ENCODE measurements at places on chromosomes 4 and X.

- no peak for DNase-seq
Observed at GRCh38 chrX:108701633-108702032, 34.7 kb downstream of the IRS4 start.

DNA sequence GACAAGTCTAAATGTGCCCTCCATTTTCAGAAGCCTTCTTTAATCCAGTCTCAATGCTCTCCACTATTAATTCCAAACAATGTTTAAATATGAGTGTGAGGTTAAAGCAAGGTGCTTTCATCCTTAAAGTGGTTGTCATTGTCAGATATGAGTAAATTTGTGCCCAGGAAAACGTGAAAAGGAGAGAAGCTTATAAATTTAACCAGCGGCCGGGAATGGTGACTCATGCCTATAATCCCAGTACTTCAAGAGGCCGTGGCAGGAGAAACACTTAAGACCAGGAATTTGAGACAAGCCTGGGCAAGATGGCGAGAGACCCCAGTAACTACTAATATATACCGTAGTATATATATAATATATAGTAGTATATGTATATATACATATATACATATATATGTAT, 270.0 kb downstream of the ARHGAP24 start:
- no peak for DNase-seq

DNA sequence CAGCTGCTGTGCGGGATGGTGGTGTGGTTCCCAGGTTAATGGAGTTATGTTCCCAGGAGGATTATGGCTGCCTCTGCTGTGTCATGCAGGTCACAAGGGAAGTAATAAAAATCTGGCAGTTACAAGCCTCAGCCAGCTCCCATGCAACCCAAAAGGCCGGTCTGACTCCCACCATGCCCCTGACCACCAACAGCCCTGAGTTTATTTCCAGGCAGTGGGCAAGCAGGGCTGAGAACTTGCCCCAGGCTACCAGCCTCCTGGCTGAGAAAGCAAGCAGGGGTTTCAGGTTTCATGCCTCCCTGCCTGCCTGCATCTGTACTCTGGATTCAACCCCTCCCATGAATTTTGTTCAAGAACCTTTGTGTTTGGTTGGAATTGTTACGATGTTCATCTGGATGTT, 732.7 kb upstream of the POU3F4 start:
- no peak for DNase-seq

- no peak for DNase-seq
Observed at GRCh38 chr4:151035911-151036310, 20.8 kb upstream of the LRBA start.

DNA sequence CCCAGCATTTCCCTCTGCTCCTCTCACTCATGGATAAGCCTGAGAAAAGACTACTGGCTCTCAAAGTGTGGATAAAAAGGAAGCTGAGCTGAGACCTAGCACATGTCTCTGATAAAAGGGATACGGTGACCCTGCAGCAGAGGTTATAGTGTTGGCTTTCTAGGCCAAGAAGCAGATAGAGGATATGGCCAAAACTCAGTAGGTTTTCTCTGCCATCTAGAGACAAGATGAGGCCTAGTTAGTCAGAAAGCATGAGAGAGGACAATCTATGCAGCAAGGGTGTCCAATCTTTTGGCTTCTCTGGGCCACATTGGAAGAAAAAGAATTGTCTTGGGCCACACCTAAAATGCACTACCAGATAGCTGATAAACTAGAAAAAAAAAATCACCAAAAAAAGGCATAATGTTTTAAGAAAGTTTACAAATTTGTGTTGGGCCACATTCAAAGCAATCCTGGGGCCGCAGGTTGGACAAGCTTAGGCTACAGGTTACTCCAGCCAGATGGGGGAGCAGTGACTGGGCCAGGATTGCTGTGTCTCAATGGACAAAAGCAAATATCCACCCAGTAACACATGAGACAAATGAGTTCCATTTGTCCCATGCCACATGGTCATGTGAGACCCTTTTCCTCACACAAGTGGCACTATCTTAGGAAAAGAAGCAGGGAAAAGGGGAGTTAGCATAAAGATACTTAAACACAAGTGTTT, 411.4 kb downstream of the INPP4B start:
- no peak for DNase-seq

DNA sequence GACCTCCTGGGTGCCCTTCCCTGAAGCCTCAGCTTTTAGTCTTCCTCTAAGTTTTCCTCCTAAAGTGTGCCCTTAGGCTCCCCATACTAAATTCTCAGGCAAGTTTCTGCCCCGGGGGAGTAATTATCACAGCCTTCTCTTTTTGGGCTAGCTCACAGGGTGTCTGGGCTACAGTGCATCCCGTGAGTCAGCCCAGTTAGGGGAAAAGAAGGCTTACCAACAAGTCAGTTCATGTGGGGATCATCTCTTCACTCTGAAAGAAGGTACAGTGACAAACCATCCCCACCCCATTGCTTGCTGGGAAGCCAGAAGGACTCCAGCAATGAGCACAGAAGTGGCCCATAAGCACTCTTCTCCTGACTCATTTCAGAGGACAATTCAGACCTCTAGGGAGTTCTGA, 134.7 kb upstream of the FAM9C start:
- DNase-seq: no peak

DNA sequence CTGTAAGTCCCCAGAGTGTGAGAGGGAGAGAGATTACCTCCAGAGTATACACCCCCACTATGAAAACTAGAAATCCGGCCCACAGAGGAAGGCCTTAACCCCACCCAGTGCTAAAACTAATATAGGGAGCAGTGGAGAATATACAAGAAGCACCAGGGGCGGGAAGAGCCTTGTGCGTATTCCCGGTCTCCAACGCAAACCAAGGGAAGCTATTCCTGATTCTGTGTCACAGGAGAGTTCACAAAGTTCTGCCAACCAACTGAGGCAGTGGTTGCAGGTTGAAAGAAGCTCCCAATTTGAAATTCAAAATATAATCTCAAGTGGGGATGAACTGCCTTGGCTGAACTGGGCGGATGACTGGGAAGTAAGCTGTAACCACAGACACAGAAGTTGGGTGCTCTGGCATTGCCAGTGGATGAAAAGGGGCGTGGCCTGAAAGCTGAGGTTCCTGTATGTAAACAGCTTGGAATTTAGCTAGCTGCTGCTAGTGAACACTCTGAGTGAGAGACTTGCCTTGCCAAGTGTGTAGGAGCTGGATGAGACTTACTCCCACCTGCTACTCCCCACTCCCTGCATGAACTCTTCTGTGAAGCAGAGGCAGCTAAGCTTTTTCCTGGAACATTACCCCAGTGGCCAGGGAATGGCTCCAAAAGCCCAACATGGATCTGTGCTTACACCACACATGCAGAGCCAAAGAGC, 32.7 kb downstream of the ELF2 start:
- no peak for DNase-seq

- DNase-seq: no peak
Observed at GRCh38 chr4:55635741-55636655, at the start of gene NMU. Gene NMU (minus strand): TSS chr4:55636298. CDS start chr4:55636192, 106 bp downstream.

- no peak for DNase-seq
Observed at GRCh38 chr4:96835991-96836390, 996.1 kb downstream of the PDHA2 start.

DNA sequence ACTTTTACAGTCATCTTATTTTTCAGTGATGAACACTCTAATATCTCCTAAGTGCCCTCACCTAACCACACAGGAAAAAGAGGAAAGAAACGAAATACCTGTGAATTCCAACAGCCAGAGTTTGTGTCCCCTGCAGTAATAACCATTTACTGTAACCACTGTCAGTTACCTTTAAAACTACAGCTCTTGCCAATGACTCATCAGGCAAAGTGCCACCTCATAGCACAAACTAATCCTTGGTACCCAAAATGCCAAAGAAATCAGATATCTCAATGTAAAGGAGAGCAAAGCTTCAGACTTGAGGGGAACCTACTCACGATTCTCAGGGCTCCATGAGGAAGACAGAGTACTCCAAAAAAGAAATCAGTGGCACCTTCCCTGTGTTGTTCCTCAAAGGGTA, 146.5 kb downstream of the NDST3 start:
- DNase-seq: no peak

- no peak for DNase-seq
Observed at GRCh38 chr4:183422962-183423631, 21.3 kb upstream of the CDKN2AIP start.

GRCh38 chr4:15385928-15386327, 41.9 kb upstream of the C1QTNF7 start:
- no peak for DNase-seq

GRCh38 chrX:139811942-139812629, 104.1 kb upstream of the MCF2 start:
- DNase-seq: no peak

GRCh38 chr4:106502106-106502699, 133.6 kb upstream of the GIMD1 start:
- no peak for DNase-seq

DNA sequence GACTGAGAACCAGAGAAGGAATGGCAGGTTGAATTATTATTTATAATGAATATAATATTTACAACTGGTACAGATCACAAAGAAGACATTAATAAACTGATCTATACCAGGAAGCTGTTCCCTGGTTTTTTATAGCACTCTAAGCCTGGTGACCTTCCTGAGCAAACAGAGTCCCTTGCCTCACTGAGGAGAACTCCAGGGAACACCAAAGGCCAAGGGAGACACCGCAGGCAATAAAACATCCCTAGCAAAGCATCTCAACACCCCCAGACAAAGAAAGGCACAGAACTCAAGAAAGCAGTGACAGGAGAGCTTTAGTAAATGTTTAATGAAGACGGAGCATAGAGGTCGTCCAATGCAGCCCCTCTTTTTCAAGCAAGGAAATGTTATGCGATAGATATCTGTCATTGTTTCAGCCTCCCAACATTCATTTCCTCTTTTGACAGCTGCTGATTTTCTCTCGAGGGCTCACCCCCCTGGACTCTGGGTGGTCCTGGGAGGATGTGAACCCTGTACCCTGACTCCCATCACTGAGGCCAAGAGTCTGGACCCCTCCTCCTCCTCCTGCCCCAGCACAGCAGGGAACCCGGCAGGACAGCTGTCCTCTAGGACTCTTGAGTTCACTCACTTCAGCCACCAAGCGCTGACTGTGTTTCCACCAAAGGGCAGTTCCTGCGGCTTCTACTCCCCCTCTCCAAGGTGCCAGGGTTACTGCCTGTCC, 342.5 kb upstream of the GATB start:
- no peak for DNase-seq

DNA sequence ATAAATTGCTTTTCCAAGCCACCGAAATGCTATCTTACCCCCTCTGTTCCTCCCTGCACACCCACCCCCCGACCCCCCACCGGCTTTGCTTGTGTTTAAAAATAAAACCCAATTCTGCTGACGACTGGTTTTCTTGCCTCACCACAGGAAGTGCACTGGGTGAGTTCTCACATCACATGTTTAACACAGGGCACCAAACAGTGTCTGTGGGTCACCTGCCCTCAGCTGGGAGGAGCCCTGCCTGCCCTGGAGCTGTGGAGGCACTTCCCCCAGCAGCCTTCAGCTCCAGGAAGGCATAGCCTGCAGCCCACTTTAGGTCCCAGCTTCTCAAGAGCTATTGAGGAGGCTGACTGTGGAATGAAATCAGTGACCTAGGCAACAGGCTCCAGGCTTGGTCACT, 8.8 kb downstream of the TMEM255A start:
- DNase-seq: no peak

DNA sequence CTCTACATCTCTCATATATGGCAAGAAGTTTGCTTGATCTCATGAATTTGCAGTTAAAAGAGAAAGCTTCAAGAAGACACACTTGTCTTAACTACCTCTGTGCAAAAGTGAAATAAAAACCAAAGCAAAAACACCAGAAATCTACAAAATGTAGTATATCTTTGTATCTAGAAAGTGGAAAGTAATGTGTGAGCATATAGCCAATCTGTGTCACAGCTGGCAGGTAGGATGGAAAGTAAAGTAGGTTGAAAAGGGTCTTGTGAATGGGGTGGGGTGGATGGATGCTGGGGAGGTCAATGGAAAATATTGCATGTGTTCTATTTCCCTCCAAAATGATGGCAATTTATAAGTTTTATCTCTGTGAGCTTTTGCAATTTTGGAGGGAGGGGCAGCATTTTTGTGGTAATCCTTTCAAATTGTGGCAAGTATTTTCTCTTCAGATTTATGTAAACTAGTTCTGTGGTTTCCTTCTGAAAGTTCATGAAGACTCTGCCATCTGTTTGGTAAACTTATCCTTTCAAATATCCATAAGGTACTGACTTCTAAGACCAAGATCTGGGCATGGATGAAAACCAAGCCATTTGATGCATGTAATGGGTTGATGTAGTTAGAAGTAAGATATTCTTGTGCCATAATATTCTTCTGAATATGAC, 215.9 kb upstream of the GIMD1 start:
- no peak for DNase-seq

- DNase-seq: no peak
Observed at GRCh38 chrX:133249266-133250058, 31.3 kb upstream of the TFDP3 start.

GRCh38 chrX:153867139-153867538, 18.8 kb downstream of the L1CAM start:
- DNase-seq: no peak

- DNase-seq: peak; percentile 3
Observed at GRCh38 chrX:101078716-101079598, at the start of gene TMEM35A. Gene TMEM35A (plus strand): TSS chrX:101078879. CDS start chrX:101079003, 124 bp downstream.

DNA sequence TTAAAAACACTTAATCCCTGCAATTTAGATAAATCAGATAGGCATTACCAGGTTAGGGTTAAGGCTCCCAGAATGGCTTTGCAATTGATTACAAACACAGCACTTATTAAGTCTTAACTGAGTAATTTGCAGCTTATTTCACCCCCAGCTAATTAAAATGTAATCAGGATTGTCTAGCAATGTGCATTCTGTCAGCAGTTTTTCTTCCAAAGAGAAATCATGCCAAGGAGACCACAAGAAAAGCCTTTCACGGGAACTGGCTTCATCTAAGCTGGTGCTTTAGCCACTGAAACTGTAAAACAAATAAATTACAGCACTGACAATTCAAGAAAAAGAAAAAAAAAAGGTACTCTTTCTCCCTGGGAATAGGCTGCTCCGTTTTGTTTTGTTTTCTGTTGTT, 2.1 kb downstream of the ANOS1 start:
- DNase-seq: no peak

DNA sequence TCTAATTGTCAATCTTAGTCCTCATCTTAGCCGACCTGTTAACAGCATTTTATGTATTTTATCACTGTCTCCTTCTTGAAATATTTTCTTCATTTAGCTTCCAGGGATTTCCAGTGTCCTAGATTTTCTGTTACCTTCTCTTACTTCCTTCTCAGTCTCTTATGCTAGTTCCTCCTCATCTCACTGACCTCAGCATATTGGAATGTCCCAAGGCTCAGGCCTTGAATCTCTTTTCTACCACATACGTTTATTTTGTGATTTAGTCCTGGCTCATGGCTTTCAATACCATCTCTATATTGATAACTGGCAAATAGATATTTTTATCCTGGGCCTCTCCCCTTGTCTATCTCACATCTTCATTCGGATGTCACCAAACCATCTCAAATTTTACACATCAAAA, 61.1 kb downstream of the IQCM start:
- no peak for DNase-seq

DNA sequence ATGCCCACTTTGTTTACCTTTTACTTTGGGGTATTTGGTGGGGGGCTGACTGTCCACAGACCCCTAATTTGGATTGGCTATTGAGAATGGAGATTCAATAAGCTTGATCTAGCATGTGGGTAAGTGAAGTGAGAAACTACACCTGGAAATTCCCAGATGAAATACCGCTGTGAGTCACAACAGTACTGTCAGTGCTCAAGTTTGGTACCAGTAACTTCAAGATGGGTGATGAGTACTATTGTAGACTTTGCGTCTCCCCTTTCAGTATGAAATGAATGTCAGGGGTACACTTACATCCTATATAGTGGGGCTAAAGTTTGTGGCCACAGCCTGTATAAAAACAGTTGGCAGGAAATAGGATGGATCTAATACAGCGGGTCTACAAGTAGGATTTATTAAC, 33.3 kb downstream of the HMGN5 start:
- DNase-seq: no peak

GRCh38 chrX:105063743-105064142, 156.8 kb downstream of the TEX13A start:
- no peak for DNase-seq
